ENCODE measurements at places on chromosomes 16 and 17.
A peak's percentile ranks its signal among the peaks of the same experiment; 100 is the strongest.

DNA sequence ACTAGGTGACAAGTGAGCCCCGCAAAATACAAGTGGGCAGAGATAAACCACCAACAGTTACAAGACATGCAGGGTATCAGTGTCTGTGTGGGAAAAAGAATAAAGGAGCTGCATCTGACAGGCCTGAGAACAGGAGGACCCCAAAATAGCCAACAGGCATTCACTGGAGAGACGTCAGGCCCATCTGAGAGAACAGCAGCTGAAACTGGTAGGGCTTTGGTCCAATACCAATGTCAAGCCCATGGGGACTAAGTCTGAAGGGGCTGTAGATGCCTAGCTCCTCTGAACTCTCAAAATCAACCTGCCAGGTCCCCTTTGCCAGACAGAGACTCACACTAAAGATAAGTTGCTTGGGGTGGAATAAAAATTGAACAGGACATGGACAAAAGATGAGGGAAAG, 30.5 kb upstream of the TANC2 start:
- DNase-seq = no peak

GRCh38 chr17:34306466-34306865, 12.8 kb upstream of the CCL8 start:
- DNase-seq = no peak

- no peak for DNase-seq
Observed at GRCh38 chr17:20092973-20093626, 83.9 kb downstream of the SPECC1 start.

DNA sequence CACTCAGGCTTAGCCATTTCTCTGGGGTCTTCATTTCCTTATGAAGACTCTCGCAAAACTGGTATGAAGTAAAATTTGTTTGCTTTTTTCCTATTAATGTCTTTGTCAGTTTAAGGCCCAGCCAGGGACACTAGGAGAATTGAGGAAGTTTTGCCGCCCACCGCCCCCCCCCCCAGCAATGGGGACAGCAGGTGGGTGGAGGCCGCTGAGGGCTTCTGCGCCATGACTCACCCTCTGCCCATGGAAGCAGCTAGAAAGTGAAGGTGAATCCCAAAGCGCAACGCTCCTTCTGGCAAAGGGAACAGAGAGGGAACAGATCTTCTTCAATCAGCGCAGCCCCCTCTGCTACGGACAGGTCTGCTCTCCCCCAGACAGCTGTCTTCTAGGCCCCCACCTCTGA, 49.7 kb downstream of the MARF1 start:
- no peak for DNase-seq

DNA sequence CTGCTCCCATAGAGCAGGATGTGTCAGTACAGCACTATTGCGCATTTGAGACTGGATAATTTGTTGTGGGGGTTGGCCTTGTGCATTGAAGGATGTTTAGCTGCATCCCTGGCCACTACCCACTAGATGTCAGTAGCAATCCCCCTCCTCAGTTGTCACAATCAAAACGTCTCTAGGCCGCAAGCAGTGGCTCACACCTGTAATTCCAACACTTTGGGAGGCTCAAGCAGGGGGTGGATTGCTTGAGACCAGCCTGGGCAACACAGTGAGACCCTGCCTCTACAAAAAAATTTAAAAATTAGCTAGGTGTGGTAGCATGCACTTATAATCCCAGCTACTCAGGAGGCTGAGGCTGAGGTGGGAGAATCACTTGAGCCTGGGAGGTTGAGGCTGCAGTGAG, 48.4 kb downstream of the CENPV start:
- DNase-seq = no peak

GRCh38 chr17:27622986-27623385, 8.0 kb upstream of the LGALS9 start:
- no peak for DNase-seq

- no peak for DNase-seq
Observed at GRCh38 chr17:72434581-72434980, 313.8 kb downstream of the SOX9 start.

DNA sequence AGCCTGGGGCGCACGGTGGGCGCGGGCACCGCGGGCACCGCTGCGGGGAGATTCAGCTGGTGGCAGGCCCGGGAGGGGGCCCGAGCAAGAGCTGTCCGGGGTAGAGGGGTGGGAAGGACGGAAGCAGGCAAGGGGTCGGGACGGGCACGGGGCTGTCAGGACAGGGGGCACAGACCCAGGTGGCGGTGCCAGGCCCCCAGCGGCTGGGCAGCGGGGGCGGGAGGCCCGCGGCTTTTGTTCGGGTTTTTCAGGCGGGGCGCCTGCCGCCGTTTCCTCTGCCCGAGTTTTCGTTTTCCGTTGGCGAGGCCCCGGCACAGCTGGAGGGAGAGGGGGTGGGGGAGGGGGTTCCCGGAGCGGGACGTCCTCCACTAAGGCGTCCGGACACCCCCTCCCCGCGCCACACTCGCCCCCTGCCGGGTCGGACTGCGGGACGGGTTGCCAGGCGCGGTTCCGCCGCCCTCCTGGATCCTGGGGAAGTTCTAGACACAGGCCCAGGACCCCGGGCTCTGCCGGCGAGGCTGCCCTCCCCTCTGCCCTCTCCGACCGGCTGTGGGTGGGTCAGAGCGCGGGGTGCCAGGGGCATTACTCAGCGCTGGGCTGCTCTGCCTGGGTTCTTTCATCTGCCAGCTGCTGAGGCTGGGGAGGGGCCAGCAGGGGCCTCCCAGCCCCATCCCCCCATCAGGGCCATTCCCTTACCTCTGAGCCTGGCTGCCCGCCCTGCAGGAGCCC, 543 bp downstream of the ARHGAP23 start:
- no peak for DNase-seq

DNA sequence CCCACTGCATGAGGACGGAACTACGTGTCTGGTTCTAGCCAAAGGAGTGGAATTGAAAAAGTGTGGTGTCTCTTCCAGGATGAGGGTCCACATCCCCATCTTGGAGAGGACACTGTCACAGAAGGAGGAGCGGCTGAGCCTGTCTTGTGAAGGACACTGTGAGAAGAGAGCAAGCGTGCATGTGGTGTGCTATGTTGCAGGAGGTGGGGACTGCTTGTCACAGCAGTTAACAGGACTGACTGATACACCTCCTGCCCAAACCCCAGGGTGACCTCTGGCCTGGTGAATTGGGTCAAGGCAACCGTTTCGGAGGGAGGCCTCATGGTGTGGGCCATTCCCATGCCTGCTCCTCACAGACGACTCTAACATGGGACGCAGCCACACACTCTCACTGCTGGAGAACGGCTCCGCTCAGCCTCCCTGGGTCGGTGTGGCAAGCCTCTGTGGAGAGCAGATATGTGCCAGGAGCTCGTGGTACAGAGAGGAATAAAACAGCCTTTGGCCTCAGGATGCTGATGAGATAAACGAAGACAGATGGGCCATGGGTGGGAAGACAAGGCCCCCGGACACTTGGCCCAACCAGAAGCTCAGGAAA, 56.4 kb upstream of the RBFOX3 start:
- no peak for DNase-seq

- DNase-seq = no peak
Observed at GRCh38 chr16:56649271-56649670, 2.4 kb upstream of the MT1B start.

DNA sequence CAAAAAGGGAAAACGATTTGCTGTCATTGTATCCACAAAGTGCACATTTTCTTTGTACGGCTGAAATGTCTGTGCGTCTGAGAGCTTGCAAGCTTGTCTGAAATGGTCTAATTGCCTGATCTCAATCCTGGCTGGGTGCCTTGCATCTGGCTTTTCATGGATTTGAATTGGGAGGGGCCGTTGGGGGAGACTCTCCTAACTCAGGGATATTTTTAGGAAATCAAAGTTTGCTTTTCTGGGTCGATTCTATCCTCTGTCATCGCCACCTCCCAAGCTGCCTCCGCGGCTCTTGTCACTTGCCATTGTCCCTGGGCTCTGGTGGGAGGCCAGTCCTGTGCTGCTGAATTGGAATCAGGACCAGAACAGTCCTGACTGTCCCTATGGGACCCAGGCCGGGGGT, 33.3 kb upstream of the MGAT5B start:
- DNase-seq = no peak

GRCh38 chr16:58088091-58088490, 41.1 kb downstream of the CFAP20 start:
- DNase-seq = no peak

GRCh38 chr17:17147821-17148220, 58.3 kb downstream of the PLD6 start:
- no peak for DNase-seq

DNA sequence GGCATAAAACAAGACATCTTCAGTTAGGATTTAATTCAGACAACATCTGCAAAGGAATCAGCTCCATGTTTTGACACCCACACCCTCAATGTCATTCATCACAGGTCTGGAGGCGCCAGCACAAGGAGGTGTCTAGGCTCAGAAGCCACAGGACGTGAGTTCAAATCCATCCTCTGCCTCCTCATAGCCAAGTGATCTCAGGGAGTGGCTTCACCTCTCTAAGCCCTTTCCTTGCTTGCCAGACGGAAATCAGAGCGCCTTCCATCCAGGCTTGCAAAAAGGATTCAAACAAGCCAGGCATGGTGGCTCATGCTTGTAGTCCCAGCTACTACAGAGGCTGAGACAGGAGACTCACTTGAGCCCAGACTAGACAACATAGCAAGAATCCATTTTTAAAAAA, 84.6 kb downstream of the GSG1L start:
- DNase-seq = no peak

DNA sequence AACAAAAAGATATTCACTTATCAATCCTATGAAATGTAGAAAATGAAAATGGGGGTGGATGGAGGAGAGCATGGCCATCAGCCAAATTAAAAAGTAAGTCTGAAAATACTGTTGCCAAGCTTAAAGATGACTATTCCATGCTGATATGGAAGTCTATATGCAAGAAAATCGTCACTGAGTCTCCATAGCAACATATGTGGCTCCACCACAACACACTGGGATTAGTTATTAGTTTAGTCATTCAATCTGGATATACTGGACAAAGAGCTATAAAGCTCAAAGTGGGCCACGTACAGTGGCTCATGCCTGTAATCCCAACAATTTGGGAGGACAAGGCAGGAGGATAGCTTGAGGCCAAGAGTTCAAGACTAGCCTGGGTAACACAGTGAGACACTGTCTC, 24.7 kb upstream of the PSMD7 start:
- no peak for DNase-seq

DNA sequence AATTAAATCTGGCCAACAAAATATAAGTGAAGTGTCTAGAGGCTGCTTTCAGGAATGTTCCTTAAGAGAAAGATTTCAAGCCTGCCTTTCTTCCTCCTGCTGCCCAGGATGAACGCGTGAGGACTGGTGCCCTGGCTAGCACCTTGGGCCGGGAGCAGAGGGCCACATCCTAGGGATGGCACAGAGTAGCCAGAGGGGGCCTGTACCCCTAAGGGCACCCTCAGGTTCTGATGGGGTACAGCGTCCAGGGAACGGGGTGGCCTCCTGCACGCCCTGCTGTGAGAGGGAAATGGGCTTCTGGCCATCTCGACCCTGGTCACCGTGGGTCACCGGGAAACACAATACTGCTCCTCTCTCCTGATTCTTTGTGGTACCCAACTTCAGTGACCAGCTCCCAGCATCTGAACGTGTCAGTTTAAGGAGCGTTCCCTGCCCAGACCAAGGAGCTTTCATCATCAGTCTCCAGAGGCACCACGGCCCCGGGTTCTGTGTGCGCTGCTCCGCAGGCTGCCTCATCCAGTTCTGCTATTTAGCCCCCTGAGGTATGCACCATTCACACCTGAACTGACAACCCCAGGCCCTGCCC, 40.3 kb downstream of the MAP1LC3B start:
- DNase-seq = no peak

GRCh38 chr16:79618041-79618691, 17.6 kb upstream of the MAF start:
- DNase-seq = peak; percentile 87

DNA sequence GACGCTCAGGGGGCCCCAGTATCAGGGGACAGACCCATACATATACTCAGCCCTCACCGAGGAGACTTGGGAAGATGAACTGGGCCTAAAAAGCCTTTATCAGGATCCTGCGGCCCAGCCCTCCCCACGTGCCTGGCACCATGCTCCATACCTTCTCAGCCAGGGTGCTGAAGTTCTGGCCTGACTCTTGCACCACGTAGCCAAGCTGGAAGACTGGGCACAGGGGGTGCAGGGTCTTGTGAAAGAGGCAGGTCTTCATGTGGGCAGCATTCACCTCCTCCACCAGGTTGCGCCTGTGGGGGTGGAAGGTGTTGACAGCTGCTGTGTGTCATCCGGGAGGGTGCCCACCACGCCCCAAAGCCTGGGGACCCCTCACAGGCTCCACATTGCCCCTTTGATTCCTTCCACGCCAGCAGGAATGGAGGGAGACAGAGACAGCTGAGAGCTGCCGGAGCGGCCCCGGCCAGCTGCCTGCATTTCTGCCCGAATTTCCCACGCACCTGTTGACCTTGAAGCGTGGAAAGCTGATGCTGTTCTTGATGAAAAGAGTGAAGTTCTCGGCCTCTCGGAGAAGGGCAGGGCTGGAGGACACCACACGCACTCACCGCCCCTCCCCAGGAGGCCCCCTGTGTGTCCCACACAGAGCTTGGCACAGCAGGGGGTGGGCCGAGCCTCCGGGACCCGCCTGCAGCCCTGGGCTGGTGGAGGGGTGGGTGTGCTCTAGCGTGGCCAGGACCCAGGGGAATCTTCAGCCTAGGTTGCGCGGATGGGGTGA, 10.4 kb upstream of the CAMKK1 start:
- no peak for DNase-seq

- no peak for DNase-seq
Observed at GRCh38 chr17:76676629-76677028, 33.1 kb upstream of the ST6GALNAC1 start.

- no peak for DNase-seq
Observed at GRCh38 chr16:55478827-55479429, at the start of gene MMP2. Gene MMP2, plus strand, starts transcription at chr16:55479198. Its CDS starts 282 bp downstream, at chr16:55479480.

- no peak for DNase-seq
Observed at GRCh38 chr16:87202346-87202745, 114.8 kb downstream of the C16orf95 start.

GRCh38 chr17:79808763-79809529, 12.1 kb upstream of the CBX8 start:
- DNase-seq = no peak

DNA sequence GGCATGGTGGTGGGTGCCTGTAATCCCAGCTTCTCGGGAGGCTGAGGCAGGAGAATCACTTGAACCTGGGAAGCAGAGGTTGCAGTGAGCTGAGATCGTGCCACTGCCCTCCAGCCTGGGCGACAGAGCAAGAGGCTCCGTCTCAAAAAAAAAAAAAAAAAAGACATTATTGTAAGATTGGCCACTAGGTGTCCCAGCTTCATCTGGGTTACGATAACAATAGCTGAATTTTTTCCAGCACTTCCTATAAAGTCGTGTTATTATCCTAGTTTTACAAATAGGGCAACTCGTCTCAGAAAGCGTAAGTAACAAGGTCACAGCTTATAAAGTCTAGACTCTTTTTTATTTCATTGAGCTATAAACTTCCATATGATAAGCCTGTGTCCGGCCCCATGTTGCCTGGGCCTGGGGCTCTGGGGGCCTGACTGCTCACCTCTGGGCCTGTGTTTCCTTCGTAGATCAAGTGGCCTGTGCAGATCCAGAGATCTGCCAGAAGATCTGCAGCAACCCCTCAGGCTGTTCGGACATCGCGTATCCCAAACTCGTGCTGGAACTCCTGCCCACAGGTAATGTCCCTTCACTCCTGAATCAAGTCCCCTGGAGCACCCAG, 60.5 kb downstream of the SLC5A11 start:
- DNase-seq = no peak

Measured in T-helper 1 cell (primary cell).